ENCODE measurements at places on chromosomes 6 and 20.

DNA sequence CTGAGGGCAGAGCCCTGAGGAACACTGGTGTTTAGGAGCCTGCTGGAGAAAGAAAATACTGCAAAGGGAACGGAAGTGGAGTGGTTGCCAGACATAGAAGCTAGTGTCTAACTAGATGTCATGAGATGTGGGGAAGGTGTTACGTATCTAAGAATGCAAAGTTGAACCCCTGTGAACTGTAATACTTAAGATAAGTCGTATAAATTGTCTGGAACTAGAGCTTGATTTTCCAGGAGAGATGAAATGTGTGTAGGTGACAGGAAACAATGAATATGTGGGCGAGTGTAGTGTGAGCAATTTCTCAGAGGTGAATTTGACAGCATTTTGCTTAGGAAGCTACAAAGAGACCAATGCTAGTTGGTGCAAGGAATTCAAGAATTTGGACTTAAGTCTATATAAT lies 27.9 kb downstream of the ESR1 start:
- DNase-seq, result no peak

- DNase-seq, result no peak
These were observed 287.2 kb downstream of the KHDC1L start for GRCh38 chr6:72938104-72938503.

- no peak for DNase-seq
These were observed 336.3 kb downstream of the NRN1 start for GRCh38 chr6:5670381-5670780.

GRCh38 chr20:63009988-63010769 lies 3.4 kb upstream of the BHLHE23 start:
- no peak for DNase-seq

DNA sequence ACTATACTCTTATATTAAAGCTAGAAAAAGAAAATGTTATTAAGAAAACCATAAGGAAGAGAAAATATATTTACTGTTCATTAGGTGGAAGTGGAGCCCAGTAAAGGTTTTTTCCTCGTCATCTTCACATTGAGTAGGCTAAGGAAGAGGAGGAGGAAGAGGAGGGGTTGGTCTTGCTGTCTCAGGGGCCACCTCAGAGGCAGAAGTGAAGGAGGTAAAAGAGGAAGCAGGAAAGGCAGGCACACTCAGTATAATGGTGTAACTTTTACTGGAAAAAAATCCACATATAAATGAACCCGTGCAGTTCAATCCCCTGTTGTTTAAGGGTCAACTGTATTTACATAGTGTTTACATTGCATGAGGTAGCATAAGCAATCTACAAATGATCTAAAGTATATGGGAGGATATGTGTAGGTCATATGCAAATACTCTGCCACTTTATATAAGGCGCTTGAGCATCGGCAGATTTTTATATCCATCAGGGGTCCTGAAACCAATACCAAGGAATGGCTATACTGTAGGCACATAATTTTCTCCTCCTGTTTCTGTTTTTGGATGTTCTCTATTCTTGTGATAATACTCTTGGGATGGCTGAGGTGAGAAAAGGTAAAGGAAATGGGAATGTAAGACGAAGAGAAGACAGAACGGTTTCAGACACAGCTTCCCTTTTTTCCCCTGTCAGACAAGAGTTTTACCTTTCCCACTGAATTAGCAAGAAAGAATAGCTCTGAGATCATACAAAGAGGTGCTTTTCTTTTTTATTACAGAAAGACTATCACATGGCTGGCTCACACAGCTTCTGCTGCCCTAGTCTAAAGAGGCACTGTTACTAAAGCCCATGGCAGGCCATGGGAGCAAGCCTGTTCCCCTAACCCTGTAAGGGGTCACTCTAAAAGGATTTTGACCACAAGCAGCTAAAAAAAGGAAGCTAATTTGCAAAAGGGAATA lies 59.9 kb downstream of the NUDT3 start:
- no peak for DNase-seq

DNA sequence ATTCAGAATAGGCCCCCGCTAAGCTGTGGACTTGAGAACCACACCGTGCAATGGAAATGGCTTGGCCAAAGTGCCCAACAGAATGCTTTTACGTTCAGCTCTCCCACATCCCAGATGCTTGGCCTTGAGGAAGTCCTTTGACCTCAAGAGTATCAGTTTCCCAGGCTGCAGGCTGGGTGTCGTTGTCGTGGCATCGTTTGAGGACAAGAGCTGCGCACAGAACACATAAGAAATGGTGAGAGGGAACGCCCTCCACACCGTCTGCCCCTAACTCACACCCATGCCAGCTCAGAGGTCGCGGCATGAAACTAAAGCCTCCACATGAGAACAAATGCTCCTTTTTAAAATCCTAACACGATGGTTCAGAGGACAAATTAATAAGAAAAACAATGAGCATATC lies 37.0 kb downstream of the NFATC2 start:
- no peak for DNase-seq

- DNase-seq, result no peak
These were observed 22.9 kb upstream of the AFDN start for GRCh38 chr6:167803816-167804215.

Measured in thyroid gland (tissue), 4 donors.